ENCODE measurements at places on chromosomes 2 and 18.

DNA sequence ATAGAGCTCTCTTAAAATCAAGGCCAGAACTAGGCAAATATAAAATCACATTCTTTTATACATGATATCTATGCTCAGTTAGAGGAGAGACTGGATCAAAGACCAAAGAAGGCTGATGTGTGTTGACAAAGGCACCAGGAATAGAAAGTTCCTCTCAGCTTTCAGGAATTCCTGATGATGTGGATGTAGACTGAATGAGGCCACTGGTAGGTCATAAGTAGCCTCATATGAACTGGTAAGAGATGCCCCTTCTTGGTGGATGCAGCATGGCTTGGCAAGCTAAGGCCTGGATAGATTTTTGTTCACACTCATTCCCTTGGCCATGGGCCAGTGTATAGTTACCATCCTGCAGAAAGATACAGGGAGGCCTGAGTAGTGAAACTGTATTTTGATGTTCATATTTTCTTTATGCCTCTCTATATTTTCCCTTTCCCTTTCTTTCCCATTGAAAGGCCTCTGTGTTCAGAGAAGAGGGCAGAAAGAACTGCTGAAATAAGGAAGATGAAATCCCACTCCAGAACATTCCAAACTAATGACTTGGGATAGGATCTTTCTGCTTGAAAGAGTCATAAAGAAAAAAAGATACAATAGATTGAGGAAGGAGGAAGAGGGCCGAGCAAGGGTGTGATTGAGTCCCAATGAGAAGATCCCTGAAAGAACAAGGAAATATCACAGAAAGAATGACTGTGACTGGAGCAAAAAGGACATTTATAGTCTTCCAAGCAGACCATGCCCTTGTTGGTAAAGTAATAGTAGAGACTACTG, 2182.7 kb upstream of the PIK3C3 start:
- no peak for DNase-seq

DNA sequence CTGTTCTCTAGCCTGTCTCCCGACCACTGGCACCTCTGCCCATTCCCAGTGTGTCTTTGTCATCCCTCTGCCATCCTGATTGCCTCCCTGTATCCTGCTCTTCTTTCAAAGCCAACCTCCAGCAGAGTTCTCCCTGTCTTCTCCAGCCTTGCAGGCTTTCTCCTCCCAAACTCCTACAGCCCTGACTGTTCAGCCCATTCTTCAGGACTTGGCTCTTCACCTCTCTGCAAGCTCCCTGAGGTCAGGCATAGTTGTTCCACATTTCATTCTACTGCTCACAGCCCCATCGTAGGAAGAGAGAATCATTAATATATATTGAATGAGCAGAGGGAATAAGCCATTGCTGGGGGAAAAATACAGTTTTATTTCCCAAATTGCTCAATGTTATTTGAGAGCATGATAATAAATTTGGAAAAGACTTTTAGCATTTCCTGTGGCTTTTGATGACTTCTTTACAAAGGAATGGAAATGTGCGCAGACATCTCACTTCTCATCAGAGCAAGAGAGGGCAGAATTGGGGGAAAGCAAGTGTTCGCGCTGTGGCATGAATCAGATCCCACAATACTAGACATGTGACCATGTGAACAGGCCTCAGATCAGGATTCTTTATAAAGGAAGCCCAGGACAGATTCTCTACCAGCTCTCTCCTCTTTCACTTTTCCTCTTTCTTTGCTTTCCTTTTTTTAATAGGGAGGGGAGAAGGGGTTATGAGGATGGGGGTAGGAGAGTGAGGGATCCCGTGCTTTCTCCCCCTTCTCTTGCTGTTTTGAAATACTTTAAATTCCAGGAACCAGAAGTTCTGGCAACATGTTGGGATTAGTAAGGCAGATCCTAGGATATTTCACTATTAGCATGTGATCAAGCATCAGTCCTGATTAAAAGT, 37.4 kb downstream of the EPAS1 start:
- no peak for DNase-seq

DNA sequence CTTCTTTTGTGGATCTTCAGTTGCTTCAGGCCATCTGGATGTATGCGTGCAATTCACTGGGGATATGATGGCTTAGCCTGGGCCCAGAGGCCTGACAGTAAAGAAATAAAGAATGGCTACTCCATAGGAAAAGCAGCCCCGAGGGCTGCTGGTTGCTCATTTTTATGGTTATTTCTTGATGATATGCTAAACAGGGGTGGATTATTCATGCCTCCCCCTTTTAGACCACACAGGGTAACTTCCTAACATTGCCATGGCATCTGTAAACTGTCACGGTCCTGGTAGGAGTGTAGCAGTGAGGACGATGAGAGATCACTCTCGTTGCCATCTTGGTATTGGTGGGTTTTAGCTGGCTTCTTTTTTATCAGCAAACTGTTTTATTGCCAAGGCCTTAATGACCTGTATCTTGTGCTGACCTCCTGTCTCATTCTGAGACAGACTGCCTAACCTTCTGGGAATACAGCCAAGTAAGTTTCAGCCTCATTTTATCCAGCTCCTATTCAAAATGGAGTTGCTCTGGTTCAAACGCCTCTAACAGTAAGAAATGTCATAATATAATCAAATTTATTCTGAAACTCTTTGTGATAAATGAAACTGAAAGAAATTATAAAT, 60.5 kb downstream of the DSEL start:
- no peak for DNase-seq

GRCh38 chr2:72198532-72199241, 51.0 kb upstream of the CYP26B1 start:
- no peak for DNase-seq

- DNase-seq = no peak
Observed at GRCh38 chr2:137862651-137863050, 101.6 kb upstream of the HNMT start.

GRCh38 chr2:192675681-192676080, 480.9 kb upstream of the TMEFF2 start:
- no peak for DNase-seq

DNA sequence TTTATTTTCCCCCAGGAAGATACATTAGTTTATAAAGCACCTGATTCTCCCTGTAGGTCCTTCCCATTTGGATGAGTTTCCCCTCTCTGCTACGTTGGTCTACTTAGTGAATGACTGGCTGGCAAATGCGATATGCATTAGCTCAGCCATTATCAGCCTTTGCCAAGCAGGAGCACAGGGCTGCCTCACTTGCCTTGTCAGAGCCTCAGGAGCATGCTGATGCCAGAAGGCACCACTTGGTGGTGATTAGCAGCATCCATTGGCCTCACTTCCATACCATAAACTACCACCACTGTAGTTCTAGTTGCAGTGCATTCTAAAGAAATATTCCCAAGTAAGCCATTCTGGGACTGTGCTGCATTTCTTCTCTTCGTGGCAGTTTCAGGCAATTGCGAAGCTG, 442.8 kb upstream of the CHST9 start:
- DNase-seq = no peak

DNA sequence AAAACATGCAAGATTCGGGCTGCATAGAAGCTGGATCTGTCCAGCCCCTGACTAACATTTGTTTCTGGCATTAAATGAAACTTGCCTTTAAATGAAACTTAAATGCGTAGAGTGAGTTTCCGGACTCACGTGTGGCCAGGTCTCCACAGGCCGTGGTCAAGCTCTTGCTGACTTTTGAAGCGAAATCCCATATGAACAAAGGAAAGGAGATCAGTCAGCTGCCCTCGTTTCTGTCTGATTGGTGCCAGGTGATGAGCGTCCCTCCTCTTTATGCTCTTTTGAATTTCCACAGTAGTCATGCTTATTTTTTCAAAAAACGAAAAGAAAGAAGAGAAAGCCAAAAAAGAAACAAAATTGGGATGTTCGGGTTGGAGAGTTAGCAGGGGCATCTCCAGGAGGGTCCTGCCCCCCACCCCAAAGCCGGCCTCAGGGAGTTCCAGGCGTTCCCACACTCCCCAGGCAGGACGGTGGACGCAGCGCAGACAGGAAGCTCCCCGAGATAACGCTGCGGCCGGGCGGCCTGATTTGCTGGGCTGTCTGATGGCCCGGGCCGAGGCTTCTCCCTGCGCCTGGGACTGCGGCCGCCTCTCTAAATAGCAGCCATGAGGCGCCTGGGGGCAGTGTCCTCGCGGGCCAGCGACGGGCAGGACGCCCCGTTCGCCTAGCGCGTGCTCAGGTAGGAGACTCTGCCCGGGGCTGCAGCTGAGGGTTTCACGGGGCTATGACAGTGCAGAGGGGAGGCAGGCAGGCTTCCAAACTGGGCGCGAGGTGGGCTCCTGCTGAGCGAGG, at the start of gene COLEC11:
Gene COLEC11, plus strand, starts transcription at position 620 of the 789 bp plus-strand sequence. CDS start 9,229 bp downstream, outside the sequence.
- DNase-seq = no peak

DNA sequence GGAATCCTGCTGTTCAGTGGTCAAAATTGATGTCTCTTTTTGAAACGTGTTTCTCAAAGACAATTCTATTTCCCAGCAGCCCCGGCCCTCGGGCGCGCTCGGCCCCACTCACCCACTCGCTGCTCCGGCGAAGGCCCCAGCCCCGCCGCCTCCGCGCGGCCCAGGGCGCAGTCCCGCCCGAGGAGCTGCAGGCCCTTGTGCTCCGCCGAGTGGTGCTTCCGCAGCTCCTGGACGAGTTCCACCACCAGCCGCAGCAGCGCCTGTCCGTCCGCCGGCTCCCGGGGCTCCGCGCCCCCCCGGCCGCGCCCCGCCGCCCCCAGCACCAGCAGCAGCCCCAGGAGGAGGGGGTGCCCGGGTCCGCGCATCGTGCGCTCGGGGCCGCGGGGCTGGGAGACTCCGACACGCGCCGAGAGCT, 413 bp downstream of the ALKAL2 start:
- DNase-seq = no peak

DNA sequence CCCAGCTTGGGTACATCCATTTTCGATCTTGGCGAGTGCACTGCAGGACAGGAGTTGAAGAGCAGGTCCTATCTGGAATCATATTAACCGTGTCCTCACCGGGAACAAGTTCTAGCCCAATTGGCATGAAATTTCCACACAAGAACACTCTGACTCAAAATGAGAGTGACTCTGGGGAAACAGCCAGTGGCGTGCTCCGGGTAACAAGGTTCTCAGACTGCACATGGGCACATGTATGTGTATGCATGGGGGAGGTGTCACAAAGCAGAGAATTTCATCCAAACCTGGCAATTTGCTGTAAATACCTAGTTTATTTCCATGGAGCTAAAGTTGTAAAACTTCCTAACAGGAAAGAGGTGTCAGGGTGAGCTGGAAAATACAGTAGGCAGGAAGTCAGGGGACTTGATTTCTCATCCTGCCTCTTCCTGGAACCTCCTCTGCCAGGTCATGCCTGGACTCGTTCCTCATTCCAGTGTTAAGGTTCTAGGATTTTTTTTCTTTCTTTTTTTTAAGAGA, 1.7 kb downstream of the TUBB6 start:
- DNase-seq = no peak

GRCh38 chr2:206353685-206354084, 79.2 kb downstream of the ZDBF2 start:
- no peak for DNase-seq

DNA sequence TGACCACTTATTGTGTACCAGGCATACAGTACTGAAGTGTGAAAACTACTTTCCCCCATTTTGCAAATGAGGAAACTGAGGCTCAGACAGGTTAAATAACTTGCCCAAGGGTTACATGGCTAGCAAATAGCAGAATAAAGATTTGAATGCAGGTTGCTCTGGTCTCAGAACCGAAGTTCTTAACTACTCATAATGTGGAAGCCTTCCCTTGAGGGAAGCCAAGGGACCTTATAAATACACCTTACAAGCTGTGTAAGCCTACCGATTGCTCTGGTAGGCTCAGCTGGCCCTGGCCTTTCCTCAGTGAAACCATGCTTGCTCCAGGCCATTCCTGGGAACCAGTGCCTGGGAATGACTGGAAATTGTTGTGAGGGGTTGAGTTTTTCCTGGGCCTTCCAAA, 114.6 kb upstream of the CDCA7 start:
- no peak for DNase-seq

DNA sequence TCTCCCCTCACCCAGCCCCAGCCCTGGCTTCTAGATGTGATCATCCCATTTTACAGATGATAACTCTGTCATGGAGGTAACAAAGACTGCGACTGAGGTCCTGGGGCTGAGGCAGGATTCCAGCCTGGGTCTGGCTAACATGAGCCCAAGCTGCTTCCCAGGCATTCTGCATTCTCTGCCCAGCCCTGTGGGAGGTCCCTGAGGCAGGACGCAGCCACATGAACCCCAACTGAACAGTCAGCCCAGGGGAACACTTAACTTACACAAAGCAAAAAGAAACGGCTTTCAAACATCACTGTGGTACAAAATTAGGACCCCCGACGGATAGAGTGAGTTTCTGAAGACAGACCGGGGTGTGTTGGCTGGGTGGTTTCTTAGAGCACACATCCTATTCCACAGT, 135.3 kb downstream of the ACKR3 start:
- no peak for DNase-seq

- no peak for DNase-seq
Observed at GRCh38 chr2:188678882-188679281, 295.3 kb upstream of the COL3A1 start.

GRCh38 chr2:109396202-109397180, 217.3 kb downstream of the SEPTIN10 start:
- no peak for DNase-seq

DNA sequence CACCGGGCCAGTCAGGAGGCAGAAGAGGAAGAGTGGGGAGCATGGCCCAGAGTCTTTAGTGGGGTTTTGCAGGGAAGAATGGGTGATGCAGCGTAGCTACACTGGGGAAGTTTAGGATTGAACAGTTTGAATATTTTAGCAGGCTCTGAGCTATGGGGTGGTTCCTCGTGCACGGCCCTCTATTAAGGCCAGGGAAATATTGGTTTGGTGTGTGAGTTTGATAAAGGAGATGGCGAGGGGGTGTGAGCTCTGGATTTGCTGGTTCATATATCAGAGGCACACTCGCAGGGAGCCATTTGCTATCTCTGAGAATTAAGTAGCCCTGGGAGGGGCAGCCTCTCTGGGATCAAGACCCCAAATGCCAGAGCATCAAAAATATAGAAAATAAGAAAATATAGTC, 50.1 kb downstream of the BOLA3 start:
- DNase-seq = no peak

GRCh38 chr18:58803978-58804377, 60.7 kb upstream of the ZNF532 start:
- DNase-seq = no peak

GRCh38 chr2:188677142-188677541, 297.0 kb upstream of the COL3A1 start:
- no peak for DNase-seq

- DNase-seq = no peak
Observed at GRCh38 chr18:34858188-34858587, 148.1 kb downstream of the DTNA start.

- no peak for DNase-seq
Observed at GRCh38 chr2:18268400-18268799, 292.1 kb downstream of the RDH14 start.

DNA sequence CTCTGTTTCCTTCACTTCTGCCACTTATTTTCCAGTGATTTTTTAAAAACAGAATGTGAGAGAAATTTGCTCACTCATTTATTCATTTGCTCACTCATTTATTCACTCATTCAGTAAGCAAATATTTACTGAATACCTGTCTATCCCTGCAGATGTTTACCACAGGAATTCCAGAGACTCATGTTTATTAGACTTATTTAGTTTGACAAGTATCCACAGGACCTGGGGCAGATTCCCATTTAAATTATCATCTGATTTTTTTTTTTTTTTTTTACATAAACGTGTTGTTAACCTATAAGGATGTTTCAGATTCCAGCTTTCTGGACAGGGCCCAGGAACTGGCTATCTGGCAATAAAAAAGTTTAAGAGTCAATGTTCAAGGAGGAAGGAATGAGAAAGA, 175.1 kb upstream of the ERBB4 start:
- no peak for DNase-seq

All from stimulated activated CD4-positive, alpha-beta T cell treated with anti-CD3 and anti-CD28 coated beads, Interleukin-4, amount 100 ng/mL, for 4 hours (primary cell).